ENCODE measurements at places on chromosomes 5 and 9.

DNA sequence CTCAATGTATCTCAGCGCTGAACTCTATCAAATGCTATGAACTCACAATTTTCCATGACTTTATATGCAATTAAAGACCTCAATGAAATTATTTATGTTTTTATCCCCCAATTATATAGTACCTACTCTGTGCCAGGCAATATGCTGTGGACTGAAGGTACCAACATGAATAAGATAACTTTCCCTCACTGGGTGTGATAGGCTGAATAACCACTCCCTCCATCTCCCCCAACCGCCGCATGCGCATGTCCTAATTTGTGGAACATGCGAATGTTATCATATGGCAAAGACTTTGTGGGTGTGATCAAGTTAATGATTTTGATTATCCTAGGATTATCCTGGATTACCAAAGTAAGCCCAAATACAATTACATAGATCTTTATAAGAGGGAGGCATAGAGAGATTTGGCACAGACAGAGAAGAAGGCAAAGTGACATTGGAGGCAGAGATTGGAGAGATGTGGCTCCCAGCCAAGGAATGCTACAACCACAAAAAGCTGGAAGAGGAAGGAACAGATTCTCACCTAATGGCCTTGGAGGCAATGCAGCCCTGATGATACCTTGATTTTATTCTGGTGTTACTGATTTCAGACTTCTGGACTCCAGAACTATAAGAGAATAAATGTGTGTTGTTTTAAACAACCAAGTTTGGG, 149.1 kb upstream of the VCAN start:
- no peak for DNase-seq

GRCh38 chr5:73764996-73765395, 139.0 kb downstream of the ARHGEF28 start:
- DNase-seq: no peak

DNA sequence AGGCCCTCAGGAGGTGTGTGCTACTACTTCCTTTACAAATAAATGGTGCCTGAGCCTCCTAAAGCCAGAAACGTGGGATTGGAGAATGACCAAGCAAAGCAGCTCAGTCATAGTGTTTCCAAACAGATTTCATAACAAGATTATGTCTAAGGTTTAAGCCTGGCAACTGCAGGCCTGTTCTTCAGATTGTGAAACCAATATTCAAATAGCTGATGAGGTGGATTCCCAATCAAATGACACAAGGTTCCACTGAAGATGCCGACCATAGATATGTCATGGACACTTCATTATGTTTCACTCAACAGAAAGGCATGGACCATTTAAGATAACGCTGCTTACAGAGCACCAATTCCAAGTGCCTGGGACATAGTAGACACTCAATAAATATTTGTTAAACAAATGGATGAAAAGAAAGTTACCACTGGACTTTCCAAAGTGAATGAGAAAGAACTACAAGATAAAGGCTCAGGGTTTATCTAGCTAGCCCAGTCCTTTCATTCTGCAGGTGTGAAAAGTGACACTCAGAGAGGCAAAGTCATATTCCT, 189.5 kb downstream of the ACTL7B start:
- DNase-seq: no peak

DNA sequence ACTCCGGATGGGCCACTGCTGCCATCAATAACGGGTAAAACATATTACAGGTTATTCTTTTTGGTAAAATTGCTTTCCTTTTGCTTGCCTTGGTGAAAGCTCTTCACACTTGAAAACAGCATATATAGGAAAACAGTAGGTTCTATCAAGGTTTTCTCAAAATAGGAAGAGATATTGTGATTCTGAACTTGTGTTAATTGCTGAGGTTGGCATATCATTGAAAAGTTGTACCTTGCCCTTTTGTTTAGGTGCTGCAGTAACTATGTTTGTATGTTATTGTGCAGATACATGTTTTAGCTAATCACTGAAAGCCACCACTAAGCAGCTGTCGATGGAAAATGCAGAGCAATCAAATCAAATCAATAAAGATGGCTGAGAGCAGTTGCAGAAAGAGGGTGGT, 78.0 kb upstream of the C6 start:
- DNase-seq: no peak

DNA sequence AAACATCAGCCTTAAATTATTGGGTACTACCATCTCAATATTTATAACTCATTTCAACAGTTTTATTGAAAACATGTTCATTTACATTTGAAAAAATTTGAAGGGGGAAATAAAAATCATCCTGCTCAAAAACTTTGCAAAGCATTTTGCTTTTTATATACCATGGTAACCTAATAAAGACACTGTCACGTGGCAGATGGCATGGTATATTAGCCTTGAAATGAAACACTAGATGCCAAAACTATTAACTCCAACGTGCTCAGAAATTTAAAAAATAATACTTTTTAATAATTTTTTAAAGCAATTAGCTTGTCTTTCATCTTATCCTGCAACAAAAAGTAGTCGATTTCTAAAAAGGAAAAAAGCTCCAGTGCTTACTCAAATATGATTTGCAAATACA, 88.6 kb upstream of the NFIB start:
- DNase-seq: no peak

DNA sequence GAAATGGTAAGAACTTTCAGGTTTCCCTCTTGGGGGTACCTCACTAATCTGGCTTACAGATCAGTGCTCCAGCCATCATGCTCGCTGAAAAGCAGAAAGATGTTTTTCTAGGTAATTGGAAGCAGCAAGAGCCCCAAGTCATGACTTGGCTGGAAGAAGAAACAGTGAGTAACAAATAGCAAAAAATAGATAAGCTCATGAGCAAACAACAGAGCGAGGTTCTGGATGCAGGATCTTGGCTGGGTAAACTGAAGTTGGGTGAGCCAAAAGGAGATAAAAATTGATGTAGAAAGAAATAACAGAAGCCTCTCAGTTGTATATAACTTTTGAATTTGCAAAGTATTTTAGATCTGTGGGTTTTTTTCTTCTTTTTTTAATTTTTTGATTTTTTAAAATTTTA, 110.1 kb downstream of the INSYN2B start:
- no peak for DNase-seq

DNA sequence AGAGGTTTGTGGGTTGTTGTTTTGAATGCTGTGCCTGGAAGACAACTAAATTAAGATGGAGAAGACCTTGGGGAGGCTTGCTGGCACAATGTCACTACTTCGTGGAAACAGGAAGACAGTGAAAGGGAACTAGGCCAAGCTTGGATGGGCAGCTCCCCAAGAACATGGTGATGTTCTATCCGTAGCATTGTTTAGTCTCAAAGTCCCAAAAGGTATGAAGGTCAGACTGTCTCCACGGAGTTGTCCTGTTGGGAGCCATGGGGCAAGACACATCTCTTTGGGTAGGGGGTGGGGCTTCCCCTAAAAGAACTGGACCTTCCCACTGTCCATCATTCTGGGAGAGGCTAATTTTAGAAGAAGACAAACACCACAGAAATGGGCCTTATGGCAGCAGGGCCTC, 140.5 kb downstream of the ENTREP1 start:
- DNase-seq: no peak

- no peak for DNase-seq
These were observed 217.2 kb upstream of the DAPK1 start for GRCh38 chr9:87280421-87280820.

GRCh38 chr5:168676501-168676900, 97.3 kb upstream of the PANK3 start:
- no peak for DNase-seq

GRCh38 chr5:174376056-174376455, 330.6 kb downstream of the NSG2 start:
- no peak for DNase-seq

DNA sequence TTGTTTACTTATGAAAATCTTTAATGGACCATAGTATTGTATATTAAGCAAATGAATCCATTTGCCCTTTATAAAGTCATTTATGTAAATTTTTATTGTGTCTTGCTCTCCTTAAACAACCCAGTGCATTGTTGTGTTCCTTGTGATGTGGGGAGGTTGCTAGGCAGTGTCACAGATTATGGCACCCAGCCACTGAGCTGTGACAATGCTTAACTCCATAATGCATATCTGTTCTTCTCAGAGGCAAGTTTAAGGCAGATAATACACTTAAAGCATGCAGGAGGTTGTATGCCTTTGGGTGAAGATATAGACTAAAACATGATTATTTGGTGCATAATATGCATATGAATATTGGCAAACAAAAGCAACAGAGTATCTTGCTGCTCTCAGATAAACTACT, 269.6 kb upstream of the RIOK2 start:
- peak; percentile 80 for DNase-seq

GRCh38 chr9:83327323-83327722, 210.9 kb downstream of the FRMD3 start:
- DNase-seq: no peak

DNA sequence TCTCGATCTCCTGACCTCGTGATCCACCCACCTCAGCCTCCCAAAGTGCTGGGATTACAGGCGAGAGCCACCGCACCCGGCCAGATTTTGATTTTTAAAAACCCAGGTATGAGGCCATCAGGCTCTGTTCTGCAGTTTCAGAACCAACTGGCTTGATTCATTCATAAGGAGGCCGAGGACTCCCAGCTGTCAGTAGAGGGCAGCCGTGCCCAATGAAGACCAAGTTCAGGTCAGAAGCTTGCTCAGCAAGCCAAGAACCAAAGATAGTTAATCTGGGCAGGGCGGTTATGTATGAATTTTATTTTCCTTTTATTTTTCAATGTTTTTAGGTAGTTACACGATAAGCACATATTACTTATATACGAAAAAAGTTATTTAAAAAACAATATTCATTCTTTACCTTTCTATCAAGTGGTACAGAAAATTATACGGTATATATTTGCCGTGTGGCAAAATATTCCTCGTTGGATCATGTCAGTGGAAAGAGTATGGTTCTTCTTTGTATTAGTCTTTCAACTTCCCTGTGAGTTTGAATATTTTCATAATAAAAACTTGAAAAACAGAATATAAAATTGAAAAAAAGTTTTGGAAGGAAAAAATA, 18.0 kb downstream of the MGAT1 start:
- peak; percentile 87 for DNase-seq

DNA sequence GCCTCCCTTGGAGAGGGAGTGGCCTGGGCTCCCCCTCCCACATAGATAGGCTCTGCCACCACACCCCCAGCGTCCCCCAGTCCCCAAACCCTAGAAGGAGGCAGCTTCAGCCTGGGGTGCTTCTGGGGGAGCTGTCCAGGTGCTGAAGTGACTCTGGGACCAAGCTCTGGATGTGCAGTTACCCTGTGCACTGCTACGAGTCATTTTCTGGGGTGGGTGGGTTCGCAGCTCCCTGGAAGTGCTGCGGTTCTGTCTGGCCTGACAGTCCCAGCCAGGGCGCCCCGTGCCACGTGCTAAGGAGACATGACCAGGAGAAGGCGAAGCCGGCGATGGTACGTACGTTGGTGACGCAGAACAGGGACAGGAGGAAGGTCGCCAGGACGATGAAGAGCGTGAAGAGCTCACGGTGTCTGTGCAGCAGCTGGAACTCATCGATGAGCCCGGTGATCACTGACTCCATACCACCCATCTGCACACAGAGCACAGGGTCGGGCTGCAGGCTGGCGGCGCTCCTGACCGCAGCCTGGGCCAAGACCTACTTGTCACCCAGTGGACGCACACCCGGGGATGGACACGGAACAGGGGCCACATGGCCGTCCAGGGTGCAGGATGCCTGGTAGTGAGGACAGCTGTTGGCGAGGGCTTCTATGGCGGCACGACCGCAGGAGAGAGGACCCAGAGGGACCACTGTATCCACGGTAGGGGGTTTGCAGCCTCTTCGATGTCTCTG, 35.7 kb downstream of the SLC6A3 start:
- peak; percentile 18 for DNase-seq

- DNase-seq: no peak
These were observed 122.8 kb upstream of the MAP3K1 start for GRCh38 chr5:56692359-56693219.

GRCh38 chr5:67006500-67006848, 190.1 kb downstream of the CD180 start:
- DNase-seq: no peak

GRCh38 chr5:43367909-43368669, 44.1 kb downstream of the CCL28 start:
- DNase-seq: peak; percentile 65

DNA sequence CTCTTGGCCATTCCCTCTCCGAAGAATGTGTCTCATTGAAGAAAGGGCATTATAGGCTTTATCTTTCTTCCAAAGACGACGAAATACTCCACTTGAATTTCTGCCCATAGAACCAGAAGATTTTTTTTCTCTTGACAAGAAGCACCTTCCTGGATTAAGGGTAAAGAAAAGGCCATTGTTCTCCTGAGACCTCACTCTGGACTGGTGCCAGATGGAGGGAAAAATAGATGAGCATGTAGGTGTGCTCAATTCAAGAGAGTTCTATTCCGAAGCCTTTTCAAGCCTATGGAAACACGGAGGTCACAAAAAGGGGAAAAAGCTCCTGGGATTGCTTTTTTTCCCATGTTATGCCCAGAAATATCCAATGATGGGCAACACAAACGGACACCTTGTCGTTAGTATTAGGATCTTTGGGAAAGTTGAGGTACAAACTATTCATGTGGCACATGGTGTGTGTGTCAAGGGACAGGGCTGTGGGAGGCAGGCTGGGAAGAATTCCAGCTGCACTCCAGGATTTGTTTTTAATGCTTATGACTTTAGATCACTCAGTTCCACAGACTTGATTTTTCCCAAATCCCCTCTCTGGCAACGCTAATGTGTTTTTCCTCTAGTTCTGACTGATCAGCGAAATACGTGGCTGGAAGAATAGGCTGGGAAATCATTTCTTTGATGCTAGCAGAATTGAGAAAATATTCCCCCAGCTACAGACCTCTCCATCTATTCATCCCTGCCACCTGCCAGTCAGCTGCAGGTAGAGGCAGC, 89.9 kb downstream of the SIL1 start:
- no peak for DNase-seq

GRCh38 chr9:2419347-2419746, 202.2 kb upstream of the VLDLR start:
- no peak for DNase-seq

DNA sequence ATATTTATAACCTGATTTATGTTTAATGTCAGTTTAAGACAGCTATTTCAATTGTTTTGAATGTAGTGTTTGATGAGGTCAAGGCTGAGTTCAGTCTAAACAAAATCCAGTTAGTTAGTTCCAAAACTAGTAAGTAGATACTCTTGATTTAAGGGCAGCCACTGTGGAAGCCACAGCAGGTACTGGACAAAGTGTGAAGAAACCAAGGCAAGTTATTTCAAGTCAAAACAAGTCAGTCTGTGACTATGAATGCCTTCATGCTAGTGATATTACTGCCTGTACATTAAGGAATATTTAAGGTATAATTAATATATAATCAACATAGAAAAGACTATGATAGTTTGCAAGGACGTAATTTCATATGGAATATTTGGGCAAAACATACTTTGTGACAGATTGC, 362.3 kb downstream of the DMRTA1 start:
- no peak for DNase-seq

- no peak for DNase-seq
These were observed 73.5 kb downstream of the TRIM36 start for GRCh38 chr5:115096034-115096769.
